ENCODE measurements at places on chromosomes 1 and 21. TPM values are rescaled to one million over a fixed set of nuclear protein-coding genes. Genes with fewer than 3 reads are reported as not detected.

DNA sequence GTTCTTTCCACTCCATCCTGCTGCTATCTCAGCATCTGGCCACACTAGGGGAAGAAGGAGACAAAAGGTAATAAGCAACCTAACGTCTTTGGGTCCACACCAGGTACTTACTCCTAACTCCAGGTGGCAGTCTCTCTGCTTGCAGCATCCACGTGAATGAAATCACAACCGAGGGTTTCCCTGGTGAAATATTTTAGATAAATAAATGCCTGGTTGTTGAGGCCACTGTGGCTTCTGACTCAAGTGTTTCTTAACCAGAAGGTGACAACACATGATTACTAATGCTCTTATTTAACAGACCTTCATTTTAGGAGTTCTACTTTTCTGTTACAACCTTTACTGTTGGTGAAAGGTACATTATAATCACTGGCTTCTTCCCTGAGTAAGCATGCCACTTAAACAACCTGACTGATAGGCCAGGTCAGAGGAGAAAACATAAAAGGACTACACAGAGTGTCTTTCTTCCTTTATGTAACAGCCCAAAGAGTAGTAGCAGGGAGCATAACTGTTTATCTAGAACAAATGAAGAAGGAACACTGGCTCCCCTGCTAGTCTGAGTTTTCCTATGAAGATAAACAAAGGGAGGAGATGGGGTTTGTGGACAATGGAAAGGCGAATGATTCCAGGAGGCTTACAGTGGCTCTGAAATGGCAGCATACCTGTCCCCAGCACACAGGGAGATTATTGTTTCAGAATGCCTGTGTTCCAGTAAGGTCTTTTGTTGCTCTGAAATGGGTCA lies 59.9 kb downstream of the SYT6 start:
- peak; percentile 29 for DNase-seq

- no peak for DNase-seq
These were observed 32.4 kb upstream of the ATP1A1 start for GRCh38 chr1:116340506-116341231.

- DNase-seq: no peak
These were observed 685 bp upstream of the SYT6 start for GRCh38 chr1:114154146-114154962.

DNA sequence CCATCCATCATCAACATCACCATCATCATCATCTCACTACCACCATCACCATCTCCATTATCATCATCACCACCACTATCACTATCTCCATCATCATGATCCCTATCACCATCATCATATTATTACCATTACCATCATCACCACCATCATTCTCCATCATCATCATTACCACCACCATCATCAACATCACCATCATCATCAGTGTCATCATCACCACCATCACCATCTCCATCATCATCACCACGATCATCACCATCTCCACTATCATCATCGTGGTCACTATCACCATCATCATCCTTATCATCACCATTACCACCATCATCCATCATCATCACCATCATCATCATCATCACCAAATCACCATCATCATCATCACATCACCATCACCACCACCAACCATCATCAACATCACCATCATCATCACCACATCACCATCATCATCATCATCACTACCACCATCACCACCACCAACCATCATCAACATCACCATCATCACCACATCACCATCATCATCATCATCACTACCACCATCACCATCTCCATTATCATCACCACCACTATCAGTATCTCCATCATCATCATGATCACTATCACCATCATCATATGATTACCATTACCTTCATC lies 202.1 kb upstream of the VAMP3 start:
- no peak for DNase-seq

- no peak for DNase-seq
These were observed 2.9 kb downstream of the RCAN1 start for GRCh38 chr21:34612056-34612455.

- DNase-seq: no peak
These were observed 25.5 kb downstream of the TNFRSF8 start for GRCh38 chr1:12088607-12089006.

DNA sequence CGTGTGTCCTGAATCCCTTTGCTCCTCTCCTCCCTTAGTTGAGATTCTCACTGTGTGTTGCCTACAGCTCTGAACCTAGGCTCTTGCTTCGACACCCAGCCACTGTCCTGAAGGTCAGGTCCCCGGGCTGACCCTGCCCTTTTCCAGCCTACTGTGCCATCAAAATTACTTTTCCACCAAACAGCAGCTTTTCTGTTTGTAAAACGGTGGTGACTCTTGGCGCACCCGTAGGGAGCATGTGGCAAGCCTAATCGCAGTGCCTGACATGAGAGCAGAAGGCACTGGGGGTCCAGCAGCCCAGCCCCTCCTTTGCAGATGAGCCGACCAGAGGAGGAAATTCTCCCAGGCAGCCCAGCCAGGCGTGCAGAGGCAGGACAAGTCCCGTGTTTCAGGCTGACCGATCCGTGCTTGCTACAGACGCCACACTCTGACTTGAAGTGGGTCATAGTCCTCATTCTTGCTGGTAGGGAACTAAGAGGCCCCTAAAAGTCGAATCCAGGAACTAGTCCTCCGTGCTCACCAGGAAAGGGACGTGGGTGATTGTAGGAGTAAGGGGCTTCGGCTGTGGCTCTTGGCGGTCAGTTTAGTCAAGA lies 6.8 kb downstream of the GPR137B start:
- no peak for DNase-seq

DNA sequence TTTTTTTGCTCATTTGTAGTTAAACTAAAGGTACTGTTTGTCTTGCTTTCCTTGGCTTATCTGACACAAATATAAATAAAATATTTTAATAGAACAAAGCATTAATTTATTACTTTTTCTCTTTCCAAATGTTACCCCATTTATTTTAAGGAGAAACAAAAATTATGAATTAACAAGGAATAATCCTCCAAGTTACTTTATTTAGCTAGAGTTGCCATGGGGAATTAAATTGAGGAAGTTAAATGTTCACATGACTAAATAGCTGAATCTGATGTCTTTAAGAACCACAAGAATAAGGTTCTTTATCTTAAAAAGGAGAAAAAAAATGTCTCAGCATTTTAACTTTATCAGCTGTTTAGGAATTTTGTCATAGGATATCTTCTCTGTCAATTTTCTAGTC lies 12.3 kb downstream of the ATG4C start:
- DNase-seq: no peak

Gene FAM151A
- total RNA-seq: not detected

Gene ILDR2
- total RNA-seq: 4.6 TPM

Gene S100A7A
- total RNA-seq: not detected
